ENCODE measurements at places on chromosomes 4 and X. TPM values are rescaled to one million over a fixed set of nuclear protein-coding genes. Genes with fewer than 3 reads are reported as not detected.

DNA sequence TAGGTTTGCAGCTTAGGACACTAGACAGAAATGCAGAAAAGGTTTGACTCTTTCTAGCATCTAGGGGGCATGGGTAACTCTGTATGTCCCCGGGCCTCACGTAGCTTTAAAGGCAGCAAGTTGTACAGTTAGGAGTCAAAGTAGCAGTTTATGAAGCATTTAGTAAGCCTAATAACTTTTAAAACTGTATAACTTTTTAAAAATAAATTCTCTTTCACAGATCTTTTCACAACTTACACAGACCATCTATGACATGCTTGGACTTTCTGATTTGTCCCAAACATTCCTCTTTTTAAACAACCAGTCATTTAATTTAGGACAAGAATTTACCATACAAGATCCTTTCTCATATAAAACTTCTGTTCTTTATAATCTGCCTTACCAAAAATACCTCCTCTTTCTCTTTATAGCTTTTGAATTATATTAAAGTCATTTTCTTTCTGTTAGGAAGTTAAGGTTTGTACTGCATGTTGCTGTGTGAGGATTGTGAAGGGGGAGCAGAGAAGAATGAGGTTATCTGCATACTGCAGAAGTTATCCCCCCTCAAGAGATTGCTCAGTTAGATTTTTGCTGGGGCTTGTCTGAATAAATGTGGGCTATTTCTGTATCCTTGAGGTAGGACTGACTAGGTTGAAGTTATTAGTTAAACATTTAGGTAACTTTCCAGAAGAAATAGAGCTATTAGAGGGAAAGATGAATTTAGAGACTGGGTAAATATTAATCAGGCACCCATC lies 94.3 kb downstream of the CPE start:
- no peak for DNase-seq
- peaks cover 7% of the 10 kb centered on the region for H3K27me3 ChIP-seq
- no peak overlapping the region for H3K4me3 ChIP-seq
- no peak overlapping the region for H3K27ac ChIP-seq
- no peaks in the 10 kb centered on the region for H3K4me1 ChIP-seq

DNA sequence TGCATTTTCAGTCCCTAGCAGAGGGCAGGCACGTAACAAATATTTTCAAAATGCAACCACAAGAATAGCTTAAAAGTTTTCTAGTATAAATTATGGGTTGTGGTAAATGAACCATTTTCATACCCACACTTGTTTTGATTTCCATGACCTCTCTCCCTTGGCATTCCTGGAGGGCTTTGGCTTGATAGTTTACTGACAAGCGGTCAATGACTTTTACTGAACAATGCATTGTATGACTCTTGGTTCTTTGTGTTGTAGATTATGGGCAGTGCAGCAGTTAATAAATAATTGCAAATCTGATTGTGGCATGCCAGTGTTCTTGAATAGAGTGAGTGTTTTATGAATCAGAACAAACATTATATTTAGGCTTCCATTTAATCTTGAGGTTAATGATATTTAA lies 285.2 kb upstream of the ARX start:
- H3K27me3 ChIP-seq: no peaks in the 10 kb centered on the region
- no peaks in the 10 kb centered on the region for H3K36me3 ChIP-seq
- H3K27ac ChIP-seq: no peak overlapping the region
- no peak for DNase-seq
- no peaks in the 10 kb centered on the region for H3K4me1 ChIP-seq

The SMIM43 gene
- not detected for total RNA-seq

The HPSE gene
- total RNA-seq: 17.3 TPM

- DNase-seq: no peak
- no peak overlapping the region for H3K27ac ChIP-seq
- peaks cover 3% of the 10 kb centered on the region for H3K27me3 ChIP-seq
- H3K4me3 ChIP-seq: no peak overlapping the region
These were observed 84.1 kb downstream of the DGKK start for GRCh38 chrX:50386520-50386919.

The PPEF2 gene
- total RNA-seq: 0.17 TPM

The CCNA2 gene
- 84.8 TPM for total RNA-seq

The ADAM29 gene
- not detected for total RNA-seq

The FGF5 gene
- not detected for total RNA-seq

- H3K27ac ChIP-seq: no peak overlapping the region
- no peak overlapping the region for H3K4me3 ChIP-seq
- no peaks in the 10 kb centered on the region for H3K27me3 ChIP-seq
- H3K36me3 ChIP-seq: no peaks in the 10 kb centered on the region
- DNase-seq: no peak
These were observed 546.9 kb downstream of the BCOR start for GRCh38 chrX:39550795-39551361.

GRCh38 chrX:20212486-20213089 lies 54.1 kb downstream of the RPS6KA3 start:
- DNase-seq: no peak
- no peak overlapping the region for H3K27ac ChIP-seq
- H3K4me3 ChIP-seq: no peak overlapping the region

- H3K4me1 ChIP-seq: no peaks in the 10 kb centered on the region
- H3K27me3 ChIP-seq: no peaks in the 10 kb centered on the region
- no peak overlapping the region for H3K4me3 ChIP-seq
- DNase-seq: no peak
These were observed 922.5 kb downstream of the RPA4 start for GRCh38 chrX:97806238-97806637.

DNA sequence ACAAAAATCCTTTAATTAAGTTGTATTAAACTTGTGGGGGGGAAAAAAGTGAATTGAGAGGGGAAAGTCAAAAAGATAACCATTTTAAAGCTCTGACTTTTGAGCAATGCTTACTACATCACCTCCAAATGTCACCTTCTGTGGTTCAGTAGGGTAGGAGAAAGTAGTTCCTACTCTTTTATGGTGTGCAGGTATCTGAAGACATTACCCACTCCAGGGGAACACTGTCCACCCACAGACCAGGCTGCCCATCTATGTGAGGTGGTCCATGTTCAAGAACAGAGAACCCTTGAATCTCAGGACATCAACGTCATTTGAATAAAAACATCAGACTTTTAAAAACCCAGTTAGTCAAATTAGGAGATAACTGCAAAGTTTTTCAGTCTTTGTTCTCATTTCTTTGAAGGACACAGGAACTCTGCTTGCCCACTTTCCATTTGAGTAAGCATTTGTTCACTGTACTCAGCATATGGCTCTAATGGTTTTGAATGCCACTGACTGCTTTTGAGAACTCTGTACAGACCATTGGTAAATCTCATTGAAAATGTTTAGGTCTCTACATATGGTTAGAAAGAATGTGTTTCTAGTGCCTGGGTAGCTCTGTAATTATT lies 18.4 kb downstream of the NMU start:
- peaks cover 10% of the 10 kb centered on the region for H3K27me3 ChIP-seq
- H3K36me3 ChIP-seq: no peaks in the 10 kb centered on the region
- no peak for DNase-seq
- no peak overlapping the region for H3K27ac ChIP-seq

DNA sequence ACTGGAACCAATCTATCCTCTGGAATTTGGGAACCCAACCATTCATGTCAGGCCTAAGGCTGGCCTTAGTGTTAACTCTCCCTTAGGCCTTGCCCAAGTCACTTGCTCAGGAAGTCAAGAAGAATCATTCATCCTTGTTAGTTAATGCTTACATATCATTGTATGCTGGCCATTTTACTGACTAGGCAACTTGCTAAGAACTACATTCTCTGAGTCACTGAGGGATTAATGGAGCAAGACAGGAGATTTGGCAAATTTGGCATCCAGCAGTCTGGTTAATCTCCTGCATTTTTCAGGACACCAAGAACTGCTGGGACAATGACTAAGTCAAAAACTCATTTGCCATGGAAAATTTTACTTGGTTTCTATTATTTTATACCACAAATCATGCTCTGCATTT lies 115.8 kb upstream of the DDIT4L start:
- H3K4me3 ChIP-seq: no peak overlapping the region
- no peak overlapping the region for H3K27ac ChIP-seq
- H3K27me3 ChIP-seq: peaks cover 6% of the 10 kb centered on the region
- DNase-seq: no peak

DNA sequence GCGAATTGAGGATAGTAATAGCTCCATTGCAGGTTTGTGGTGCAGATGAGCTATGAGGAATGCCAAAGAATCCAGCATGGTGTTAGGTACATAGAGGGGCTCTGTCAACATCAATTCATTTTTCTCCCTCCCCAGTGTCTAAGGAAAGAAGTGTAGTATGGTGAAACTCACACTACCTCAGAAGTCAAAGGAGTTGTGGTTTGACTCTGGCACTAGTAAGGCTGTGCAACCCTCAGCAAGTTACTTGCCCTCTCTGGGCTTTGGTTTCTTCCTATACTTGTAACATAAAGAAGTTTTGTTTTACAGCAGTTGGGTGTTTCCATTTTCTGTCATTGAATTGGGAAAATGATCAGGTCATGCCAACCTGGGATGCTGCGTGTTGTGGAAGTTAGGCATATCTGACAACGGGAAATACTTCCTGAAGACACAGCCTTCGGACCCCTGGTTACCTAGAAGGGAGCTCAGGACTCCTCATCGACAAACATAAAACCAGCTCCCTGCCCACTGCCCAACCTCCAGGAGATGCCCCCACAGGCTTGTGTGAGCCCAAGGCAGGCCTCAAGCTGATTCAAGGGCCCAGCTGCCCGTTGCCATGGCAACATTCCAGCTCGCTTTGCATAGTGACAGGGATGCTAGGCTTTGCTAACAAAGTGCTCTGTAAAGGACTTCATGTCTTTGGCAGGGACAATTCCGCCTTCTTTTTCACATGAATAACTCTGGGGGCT lies 71.4 kb downstream of the RTL5 start:
- H3K4me1 ChIP-seq: no peaks in the 10 kb centered on the region
- no peak overlapping the region for H3K27ac ChIP-seq
- no peak for DNase-seq
- H3K27me3 ChIP-seq: peaks cover 15% of the 10 kb centered on the region

The ELK1 gene
- 54.5 TPM for total RNA-seq

GRCh38 chr4:144174401-144175067 lies 34.0 kb upstream of the GYPA start:
- H3K4me1 ChIP-seq: peaks cover 12% of the 10 kb centered on the region
- DNase-seq: no peak
- peaks cover 4% of the 10 kb centered on the region for H3K27me3 ChIP-seq
- no peak overlapping the region for H3K4me3 ChIP-seq
- no peaks in the 10 kb centered on the region for H3K36me3 ChIP-seq
- H3K27ac ChIP-seq: peak overlapping the region; percentile 50

DNA sequence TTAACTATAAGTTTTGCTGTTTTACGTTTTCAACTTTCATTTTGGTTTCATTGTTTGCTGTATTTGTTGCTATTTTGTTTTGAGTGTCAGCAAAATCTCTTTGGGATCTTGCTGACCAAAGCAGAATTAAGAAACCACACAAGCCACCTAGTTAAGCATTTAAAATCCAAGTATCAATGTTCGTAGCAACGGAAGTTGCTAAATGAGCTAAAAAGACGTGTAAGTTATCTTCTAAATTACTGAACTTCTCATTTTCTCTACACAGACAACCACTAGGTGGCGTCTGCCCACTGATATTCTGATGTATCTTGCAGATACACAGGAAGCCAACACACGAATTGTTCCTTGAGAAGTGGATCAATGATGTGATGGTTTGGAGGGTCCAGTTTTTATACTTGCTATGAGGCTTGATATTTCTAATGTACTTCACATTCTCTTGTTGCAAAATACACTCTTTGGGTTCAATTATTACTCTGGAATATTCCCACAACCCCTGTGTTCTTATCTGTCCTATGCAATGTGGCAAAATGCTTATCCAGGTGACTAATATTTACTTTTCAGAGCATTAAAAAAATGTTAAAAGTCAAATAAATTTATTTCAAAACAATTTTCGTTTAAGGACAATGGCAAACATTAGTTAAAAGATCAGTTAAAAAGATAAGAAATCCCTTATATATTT lies 250.5 kb downstream of the TECRL start:
- H3K4me1 ChIP-seq: peaks cover 3% of the 10 kb centered on the region
- H3K4me3 ChIP-seq: peak overlapping the region; percentile 9
- H3K27ac ChIP-seq: no peak overlapping the region
- H3K36me3 ChIP-seq: no peaks in the 10 kb centered on the region
- DNase-seq: no peak

The SMARCA1 gene
- total RNA-seq: 0.17 TPM

The ZDHHC15 gene
- 0.11 TPM for total RNA-seq

The ASMT gene
- not detected for total RNA-seq

DNA sequence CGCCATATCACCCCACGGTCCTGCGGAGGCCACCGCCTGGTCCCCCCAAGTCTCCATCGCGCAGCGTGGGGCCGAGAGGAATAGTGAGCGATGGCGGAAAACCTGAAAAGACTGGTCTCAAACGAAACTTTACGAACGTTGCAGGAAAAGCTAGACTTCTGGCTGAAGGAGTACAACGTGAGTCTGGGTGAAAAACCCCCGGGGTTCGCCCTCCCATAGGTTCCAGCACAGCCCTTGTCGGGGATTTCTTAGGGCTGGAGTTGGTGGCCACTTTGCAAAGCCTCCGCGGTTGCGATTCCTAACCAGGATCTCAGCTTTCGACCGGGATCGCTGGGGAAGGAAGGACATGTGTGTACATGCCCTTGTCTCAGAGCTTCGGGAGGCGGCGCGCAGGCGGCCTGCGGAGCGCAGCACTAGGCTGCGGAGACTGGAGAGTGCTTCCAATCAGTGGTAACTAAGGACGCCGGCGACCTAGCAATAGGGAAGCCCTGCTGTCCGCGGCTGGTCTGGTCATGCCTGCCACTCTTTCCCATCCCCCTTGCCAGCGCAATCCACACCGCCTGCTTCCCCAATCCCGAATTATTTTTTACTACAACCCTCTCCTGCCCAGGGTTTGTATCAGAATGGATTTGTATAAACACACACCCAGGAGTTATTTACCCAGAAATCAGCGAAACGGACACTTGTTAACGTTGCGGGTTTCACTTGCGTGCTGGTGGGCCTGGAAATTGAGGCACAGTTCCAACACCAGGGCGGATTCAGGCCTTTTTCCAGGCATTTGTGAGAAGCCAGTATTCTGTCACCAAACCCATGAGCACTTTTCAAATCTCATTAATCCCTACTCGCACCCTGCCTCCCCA lies 741 bp downstream of the SPATA18 start:
- no peak overlapping the region for H3K27ac ChIP-seq
- peak overlapping the region; percentile 75 for H3K4me3 ChIP-seq
- H3K36me3 ChIP-seq: peaks cover 1% of the 10 kb centered on the region
- H3K4me1 ChIP-seq: peaks cover 8% of the 10 kb centered on the region

The GALNT7 gene
- 15.9 TPM for total RNA-seq

DNA sequence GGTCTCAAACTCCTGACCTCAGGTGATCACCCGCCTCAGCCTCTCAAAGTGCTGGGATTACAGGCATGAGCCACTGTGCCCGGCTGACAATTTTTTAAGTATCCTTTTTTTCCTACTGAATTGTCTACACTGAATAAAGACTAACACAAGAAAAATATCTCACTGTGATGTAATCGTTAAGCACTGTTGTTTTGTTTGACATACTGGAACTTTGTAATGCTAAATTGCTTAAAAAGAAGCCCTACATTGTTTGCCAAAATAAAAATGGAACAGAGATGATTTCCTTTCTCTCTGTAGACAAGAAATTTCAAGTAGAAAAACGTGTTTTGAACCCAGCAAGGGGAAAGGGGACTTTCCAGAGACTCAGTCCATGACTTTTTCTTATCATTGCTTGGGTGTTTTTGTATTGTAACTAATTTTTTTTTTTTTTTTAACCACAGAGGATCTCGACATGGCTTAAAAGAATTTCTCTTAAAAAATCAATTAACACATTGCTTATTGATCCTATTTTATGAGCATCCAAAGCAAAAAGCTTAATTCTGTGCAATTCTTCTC lies 74.9 kb downstream of the TMEM156 start:
- no peak overlapping the region for H3K27ac ChIP-seq
- peaks cover 8% of the 10 kb centered on the region for H3K36me3 ChIP-seq
- H3K4me3 ChIP-seq: no peak overlapping the region
